ENCODE measurements at places on chromosomes 16 and 17.

DNA sequence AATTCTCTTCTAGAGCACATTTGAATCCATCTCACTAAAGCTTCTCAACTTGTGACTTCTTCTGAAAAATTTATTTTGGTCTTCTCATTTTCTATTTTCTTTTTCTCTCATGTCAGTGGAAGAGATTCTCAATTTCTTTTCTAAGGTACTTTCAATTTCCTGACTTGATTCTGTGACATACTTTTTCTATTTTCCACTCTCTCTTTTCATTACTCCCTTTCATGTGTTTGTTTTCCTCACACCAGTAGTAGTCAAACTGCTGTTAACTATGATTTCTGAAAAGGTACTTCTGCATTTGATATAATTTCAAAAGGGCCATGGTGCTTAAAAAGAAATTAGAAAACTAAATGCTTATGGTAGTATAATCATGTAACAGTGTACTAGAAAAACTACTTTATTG, 41.9 kb downstream of the NFAT5 start:
- no peak for DNase-seq

DNA sequence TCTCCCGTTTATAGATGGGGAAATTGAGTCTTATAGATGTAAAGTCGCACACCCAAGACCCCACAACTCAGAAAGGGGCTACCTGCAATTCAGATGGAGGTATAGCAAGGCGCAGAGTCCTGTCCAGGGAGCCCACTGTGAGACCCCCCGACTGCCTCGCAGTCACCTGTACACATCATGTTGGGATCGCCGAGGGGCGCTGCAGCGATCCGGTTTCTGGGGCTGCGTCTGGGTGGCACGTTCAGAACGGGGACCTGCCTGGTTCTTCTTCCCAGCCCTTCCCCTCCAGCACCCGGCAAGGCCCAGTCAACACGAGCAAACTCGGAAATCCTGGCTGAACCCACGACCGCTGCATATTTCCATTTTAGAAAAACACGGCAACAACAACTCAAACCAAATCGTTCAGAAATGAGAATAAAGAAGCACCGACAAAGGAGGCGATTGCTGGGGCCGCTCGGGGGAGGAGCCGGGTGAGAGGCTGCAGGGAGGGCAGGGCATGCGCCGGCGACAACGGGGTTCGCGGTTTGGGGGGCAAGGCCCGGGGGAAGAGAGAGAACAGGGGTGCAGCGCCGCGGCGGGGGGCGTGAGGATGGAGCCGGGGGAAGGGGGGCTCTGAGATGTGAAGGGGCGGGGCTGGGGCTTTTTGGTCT, 643 bp downstream of the HSDL1 start:
- DNase-seq, result peak; percentile 14

DNA sequence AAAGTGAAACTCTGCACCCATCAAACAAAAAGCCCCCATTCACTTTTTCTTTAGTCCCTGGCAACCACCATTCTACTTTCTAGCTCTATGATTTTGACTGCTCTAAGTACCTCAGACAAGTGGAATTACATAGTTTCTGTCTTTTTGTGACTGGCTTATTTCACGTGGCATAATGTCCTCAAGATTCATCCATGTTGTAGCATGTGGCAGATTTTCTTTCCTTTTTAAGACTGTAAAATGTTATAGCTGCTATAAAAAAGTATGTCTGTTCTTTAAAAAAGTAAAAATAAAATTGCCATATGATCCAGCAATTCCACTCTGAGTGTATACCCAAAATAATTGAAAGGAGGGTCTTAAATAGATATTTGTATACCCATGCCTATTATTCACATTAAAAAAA, 429.7 kb downstream of the CDH8 start:
- DNase-seq, result no peak

GRCh38 chr16:53291757-53292392, 142.4 kb upstream of the RBL2 start:
- no peak for DNase-seq

GRCh38 chr17:57739402-57740234, 5.5 kb downstream of the CCDC182 start:
- DNase-seq, result peak; percentile 9

- no peak for DNase-seq
These were observed 23.3 kb downstream of the PHF12 start for GRCh38 chr17:28928061-28928460.

Measured in NCI-H345 (cell line).